ENCODE measurements at places on chromosomes 13 and 19.

GRCh38 chr13:100330662-100331061, 241.8 kb downstream of the PCCA start:
- no peak for DNase-seq

- no peak for DNase-seq
These were observed 82.2 kb downstream of the LACC1 start for GRCh38 chr13:43961909-43962308.

GRCh38 chr13:99459099-99459850, 42.0 kb upstream of the TM9SF2 start:
- no peak for DNase-seq

DNA sequence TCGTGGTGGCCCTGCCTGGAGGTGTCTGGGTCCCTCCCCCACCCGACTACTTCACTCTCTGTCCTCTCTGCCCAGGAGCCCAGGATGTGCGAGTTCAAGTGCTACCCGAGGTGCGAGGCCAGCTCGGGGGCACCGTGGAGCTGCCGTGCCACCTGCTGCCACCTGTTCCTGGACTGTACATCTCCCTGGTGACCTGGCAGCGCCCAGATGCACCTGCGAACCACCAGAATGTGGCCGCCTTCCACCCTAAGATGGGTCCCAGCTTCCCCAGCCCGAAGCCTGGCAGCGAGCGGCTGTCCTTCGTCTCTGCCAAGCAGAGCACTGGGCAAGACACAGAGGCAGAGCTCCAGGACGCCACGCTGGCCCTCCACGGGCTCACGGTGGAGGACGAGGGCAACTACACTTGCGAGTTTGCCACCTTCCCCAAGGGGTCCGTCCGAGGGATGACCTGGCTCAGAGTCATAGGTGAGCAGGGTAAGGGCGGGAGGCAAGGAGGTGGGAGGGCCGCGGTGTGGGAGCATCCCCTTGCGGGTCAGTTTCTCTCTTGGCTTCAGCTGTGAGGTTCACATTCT, 19.2 kb downstream of the NECTIN2 start:
- no peak for DNase-seq

GRCh38 chr19:49882643-49883042, 5.1 kb downstream of the TBC1D17 start:
- no peak for DNase-seq

- DNase-seq, result peak; percentile 85
These were observed 5.2 kb upstream of the REXO1 start for GRCh38 chr19:1853295-1854038.

- DNase-seq, result no peak
These were observed 569.9 kb downstream of the UQCRFS1 start for GRCh38 chr19:28642787-28643683.

- DNase-seq, result peak; percentile 44
These were observed 6.6 kb upstream of the DHDH start for GRCh38 chr19:48926909-48927308.

- no peak for DNase-seq
These were observed 476.4 kb upstream of the SLC10A2 start for GRCh38 chr13:103542648-103543047.

GRCh38 chr13:50191004-50191403, 175.8 kb downstream of the KCNRG start:
- no peak for DNase-seq

GRCh38 chr13:110517505-110518225, 43.9 kb downstream of the RAB20 start:
- no peak for DNase-seq

- no peak for DNase-seq
These were observed 472.8 kb upstream of the SLITRK5 start for GRCh38 chr13:87198371-87198770.

DNA sequence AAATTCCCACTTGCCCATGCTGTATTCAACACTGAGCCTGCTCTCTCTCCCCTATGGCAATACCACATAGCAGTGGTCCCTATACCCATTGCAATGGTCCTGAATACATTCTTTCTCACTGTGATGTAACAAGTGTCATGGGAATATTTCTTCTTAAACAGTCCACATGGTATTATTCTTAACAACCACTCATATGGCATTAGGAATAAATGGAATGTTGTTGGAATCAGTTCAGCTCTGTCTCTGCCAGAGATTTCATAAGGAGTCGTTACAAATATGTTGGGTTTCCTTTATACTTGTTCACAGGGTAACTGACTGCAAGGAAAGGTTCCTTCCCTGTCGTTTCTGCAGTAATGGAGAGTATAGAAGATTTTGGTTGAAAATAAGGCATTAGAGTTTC, 128.3 kb upstream of the SPATA13 start:
- DNase-seq, result no peak

DNA sequence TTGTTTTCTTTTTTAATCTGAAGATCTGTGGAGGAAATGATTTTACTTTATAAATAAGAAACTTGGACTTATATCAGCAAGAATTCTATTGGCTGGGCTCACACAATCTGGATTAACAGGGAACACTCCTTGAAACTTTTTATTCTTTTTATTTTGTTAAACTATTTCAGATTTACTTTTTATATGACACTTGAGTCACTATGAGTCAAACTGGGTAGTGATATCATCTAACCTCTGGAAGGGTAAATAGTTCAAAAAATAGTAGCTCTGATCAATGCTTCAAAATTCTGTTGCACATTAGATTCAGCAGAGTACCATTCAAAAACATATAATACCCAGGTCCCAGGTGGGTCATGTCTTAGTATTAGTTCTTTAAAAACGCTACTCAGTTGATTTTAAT, 55.1 kb upstream of the NBEA start:
- DNase-seq, result no peak

DNA sequence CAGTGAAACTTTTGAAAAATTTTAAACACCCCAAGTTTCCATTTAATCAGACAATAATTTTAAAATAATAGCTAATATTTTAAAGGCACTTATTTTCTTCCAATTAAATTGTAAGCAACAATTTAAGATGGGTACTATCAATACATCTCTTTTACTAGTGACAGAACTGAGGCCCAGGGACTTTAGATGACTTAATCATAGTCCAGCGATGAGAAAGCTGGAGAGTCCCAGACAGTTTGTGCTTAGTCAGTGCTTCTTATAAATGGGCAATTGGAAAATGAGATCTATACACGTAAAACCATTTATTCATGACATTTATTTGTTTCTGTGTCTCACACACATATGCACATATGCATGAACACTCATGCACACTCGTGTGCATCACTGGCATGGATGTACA, 2063.5 kb downstream of the PCDH9 start:
- DNase-seq, result no peak

DNA sequence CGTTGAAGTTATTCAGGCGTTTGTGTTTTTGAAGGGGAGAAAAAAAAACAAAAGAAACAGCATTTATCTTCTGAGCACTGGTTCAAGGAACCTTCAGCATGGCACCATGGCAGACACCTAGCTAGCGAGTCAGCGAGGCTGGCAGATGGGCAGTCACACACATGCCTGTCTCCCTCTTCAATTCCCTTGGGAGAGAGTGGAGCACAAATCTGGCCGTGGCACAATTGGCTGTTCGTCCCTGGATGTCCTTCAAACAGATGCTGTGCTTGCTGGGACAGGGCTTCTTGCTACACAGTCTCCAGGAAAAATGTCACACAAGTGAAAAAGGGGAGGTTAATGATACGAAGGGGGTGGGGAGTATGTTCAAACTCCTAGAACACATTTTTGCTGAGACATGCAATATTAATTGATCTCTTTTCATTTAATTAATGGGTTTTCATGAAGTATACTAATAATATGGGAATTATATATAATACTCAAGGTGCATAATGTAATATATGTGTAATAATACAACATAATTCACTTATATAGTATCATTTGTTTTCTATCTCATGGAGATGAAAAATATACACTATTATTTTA, 1674.5 kb upstream of the SLC10A2 start:
- no peak for DNase-seq

DNA sequence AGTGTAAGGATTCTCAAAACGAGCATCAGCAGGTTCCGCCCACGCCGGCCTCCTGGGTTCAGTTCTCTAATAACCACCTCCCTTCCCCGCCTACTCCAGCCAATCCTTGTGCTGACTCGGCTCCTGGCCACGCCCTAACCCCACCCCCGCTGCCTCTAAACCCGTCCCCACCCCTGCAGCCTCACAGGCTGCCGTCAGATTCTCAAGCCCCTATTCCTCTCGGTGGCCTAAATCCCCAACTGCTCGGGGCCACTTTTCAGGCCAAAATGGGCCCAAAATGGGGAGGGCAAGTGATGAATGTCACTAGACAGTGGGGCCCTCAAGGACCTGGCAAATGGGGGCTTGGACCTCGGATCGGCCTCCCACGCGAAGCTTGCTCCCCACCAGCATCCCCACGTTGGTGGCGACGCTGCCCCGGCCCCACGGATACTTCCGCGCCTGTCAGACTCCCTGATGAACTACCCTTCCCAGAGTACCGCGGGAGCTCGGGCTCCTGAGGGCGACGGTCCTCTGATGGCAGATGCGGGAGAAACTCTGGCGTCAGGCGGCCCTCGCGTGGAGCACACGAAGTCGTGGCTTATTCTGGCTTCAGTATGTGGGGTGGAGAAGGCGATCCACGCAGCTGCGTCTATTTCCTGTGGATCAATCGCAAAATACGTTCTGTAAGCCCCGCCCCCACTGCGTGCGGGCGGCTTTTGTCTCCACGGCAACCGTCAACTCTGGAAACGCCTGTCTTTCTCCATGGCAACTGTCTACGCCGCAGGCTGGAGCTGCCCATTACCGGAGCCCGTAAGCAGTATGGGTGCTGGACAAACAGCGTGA, 24.8 kb downstream of the ZNF473 start:
- DNase-seq, result peak; percentile 51

GRCh38 chr13:27298849-27299248, 28.2 kb downstream of the RASL11A start:
- DNase-seq, result no peak

- DNase-seq, result no peak
These were observed 7.4 kb upstream of the RXFP2 start for GRCh38 chr13:31731921-31732320.

- no peak for DNase-seq
These were observed 7.1 kb downstream of the FOSB start for GRCh38 chr19:45474606-45475521.

GRCh38 chr19:4152241-4152998, 1.0 kb upstream of the CREB3L3 start:
- no peak for DNase-seq

DNA sequence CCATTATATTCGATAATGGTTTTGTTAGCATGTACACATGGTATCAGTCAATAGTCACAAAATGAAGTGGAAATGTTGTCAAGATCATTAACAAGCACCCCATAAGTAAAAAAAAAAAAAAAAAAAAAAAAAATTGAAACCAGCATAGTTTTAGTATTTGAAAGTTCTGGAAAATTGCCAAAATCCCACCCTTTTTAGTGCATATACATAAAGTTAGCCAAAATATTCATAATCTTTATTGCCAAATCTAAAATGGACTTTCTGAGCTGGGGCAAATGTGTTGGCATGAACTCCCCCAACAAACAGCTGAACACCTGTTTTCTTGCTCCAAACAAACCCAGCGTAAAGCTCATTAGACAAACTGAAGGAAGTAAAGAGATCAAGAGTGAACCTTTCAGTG, 73.9 kb downstream of the MZT1 start:
- DNase-seq, result no peak

GRCh38 chr13:32036126-32036695, 4.6 kb downstream of the FRY start:
- DNase-seq, result no peak

- no peak for DNase-seq
These were observed 471.5 kb downstream of the TSHZ3 start for GRCh38 chr19:30877661-30878113.

DNA sequence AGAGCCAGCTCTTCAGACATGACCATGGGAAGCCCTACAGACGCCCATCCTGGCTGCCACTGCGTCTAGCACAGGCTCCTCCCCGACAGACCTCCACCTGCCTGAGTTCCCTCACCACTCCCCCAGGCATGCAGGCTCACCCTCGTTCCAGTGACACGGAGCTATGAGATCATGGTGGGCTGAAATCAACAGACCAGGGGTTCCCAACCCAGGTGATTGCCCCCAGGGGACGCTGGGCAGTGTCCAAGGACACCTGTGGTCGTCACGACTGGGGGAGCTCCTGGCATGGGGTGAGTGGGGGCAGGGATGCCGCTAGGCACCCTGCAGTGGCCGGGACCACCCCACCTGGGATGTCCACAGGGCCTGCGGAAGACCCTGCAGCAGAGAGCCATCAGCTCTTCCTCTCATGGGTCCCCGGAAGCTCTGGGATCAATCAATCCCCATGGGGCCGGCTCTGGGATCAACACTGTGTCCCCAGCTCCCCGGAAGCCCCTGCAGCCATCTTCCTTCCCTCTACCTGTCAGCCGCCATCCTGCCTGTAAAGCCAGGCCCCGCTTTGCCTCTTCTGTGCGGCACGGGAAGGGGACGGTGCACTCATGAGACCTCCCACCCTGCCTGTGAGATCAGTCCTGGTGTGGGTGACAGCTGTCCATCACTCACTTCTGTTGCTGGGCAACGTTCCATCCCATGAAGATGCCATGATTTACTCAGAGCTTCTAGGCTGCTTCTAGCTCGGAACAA, 12.8 kb upstream of the MADCAM1 start:
- no peak for DNase-seq

- no peak for DNase-seq
These were observed 20.1 kb downstream of the GPR18 start for GRCh38 chr13:99237981-99238662.

GRCh38 chr13:19836472-19836871, 27.0 kb downstream of the ZMYM5 start:
- DNase-seq, result no peak

GRCh38 chr13:28716511-28716910, 2.3 kb downstream of the SLC46A3 start:
- DNase-seq, result no peak

GRCh38 chr19:38213911-38214625, 10.0 kb downstream of the DPF1 start:
- DNase-seq, result peak; percentile 75

- DNase-seq, result no peak
These were observed 25.3 kb downstream of the RASA3 start for GRCh38 chr13:114106991-114107685.

- no peak for DNase-seq
These were observed 1332.0 kb upstream of the PCDH20 start for GRCh38 chr13:62747629-62748028.

GRCh38 chr19:16170134-16170533, 3.2 kb downstream of the CIB3 start:
- DNase-seq, result no peak

Data from T1000 (cell line).